ENCODE measurements at places on chromosomes 16 and 17.

GRCh38 chr17:5234645-5235576 lies at the start of gene SCIMP:
Gene SCIMP (minus strand): TSS chr17:5234860. CDS start chr17:5234755, 105 bp downstream.
- no peak for DNase-seq

- DNase-seq = no peak
Observed at GRCh38 chr16:79645701-79646100, 45.2 kb upstream of the MAF start.

DNA sequence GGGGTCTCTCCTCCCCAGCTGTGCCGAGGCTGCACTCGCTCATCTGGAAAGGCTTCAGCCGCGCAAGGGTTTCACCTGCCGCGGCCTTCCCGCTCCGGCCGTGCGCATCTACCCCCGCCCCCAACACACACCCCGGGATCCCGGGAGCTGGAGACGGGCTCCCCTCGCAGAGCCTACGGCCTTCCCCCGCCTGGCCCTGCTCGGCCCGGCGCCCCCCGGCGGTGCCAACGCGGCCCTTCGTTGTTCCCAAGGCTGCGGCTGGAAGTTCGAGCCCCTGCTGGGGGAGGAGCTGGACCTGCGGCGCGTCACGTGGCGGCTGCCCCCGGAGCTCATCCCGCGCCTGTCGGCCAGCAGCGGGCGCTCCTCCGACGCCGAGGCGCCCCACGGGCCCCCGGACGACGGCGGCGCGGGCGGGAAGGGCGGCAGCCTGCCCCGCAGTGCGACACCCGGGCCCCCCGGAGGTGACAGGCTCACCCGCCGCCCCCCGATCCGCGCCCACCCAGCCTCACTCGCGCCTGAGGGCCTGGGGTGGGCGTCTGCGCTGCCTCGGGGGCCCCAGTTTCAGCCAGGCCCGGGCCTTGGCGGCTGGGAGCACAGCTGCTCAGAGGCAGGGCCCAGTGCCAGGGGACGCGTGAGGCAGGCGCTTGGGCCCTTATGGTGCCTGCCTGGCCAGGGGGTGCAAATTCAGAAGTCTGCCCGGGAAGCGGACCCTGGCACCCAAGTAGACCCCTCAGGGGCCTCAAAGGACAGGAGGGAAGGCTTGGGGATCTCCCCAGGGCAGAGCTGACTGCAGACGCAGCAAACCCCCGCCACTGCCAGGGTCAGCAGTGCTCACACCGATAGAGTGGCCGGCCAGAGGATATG lies 11.2 kb downstream of the GALK1 start:
- DNase-seq = peak; percentile 60

GRCh38 chr16:59163371-59164055 lies 429.4 kb upstream of the GOT2 start:
- no peak for DNase-seq

DNA sequence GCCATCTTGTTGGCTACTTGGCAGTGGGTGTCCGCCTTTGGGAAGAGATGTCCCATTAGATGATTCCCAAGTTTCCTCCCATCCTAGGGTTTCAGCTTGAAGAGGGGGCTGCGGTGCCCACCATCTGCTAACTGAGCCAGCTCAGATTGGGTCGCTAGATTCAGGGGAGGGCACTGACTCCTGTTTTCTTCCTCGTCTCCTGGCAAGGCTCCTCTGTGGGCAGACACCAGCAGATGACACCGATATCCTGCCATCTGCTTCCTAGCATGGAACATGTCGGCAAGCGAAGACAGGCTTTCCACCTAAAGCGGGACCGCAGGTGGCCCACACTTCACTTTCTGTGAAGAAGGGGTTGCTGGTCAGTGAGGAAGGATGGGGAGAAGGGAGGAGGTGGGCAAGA lies 27.3 kb downstream of the C17orf75 start:
- DNase-seq = no peak

- peak; percentile 20 for DNase-seq
Observed at GRCh38 chr17:8326511-8327302, 12.9 kb upstream of the ODF4 start.

- DNase-seq = no peak
Observed at GRCh38 chr16:24759006-24759405, 29.6 kb downstream of the TNRC6A start.

DNA sequence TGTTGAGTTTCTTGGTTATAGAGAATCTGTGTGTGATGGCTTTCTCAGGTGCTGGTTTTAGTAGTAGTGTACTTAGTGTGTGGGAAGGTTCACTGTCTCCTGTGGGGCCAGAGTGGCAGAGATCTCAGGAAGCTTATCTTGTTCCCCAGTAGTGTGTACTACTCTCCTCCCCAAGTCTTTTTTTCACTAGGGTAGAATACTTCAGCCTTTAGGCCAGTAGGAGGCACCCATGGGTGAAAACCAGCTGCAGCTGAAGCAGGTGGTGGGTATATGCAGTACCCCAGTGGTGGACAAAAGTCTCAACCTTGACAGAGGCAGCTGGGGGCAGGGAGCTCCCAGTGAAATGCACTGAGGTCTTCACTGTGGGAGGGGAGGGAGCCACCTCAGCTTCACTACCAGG lies 109.9 kb downstream of the PHKB start:
- DNase-seq = no peak

GRCh38 chr17:80817321-80817845 lies 174.3 kb upstream of the CHMP6 start:
- no peak for DNase-seq

- no peak for DNase-seq
Observed at GRCh38 chr17:70446446-70446845, 277.1 kb downstream of the KCNJ2 start.

- DNase-seq = no peak
Observed at GRCh38 chr17:45290269-45290765, 26.5 kb downstream of the MAP3K14 start.

DNA sequence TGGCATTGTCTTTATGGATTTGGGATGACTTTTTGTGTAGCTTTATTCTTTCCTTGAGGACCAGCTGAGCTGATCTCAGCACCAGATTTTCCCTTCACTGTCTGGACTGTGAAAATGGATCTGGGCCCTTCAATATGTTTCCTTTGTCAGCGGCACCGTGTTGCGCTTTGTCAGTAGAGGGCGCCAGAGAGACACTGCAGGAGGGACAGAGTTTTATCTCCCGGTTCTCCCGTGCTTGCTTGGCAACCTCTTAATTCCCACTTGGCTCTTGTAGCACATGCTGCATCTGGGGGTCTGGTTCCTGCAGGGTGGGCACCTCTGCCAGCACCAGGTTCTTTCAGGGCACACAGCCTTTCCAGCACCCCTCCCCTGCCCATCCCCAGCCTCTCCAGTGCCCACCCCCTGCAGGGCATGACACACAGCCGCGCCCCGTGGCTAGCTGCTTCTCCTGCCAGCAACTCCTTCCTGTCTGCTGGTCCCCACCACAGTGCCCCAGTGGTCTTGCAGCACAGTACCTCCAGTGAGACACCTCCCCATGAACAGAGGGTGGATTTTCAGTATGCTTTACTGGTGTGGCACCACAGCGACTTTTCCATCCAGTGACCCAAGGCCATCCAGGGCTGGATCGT lies 19.6 kb downstream of the OR1D5 start:
- no peak for DNase-seq

GRCh38 chr16:76910931-76911330 lies 280.1 kb upstream of the MON1B start:
- DNase-seq = no peak

GRCh38 chr16:86914876-86915717 lies 336.7 kb downstream of the FOXL1 start:
- no peak for DNase-seq

DNA sequence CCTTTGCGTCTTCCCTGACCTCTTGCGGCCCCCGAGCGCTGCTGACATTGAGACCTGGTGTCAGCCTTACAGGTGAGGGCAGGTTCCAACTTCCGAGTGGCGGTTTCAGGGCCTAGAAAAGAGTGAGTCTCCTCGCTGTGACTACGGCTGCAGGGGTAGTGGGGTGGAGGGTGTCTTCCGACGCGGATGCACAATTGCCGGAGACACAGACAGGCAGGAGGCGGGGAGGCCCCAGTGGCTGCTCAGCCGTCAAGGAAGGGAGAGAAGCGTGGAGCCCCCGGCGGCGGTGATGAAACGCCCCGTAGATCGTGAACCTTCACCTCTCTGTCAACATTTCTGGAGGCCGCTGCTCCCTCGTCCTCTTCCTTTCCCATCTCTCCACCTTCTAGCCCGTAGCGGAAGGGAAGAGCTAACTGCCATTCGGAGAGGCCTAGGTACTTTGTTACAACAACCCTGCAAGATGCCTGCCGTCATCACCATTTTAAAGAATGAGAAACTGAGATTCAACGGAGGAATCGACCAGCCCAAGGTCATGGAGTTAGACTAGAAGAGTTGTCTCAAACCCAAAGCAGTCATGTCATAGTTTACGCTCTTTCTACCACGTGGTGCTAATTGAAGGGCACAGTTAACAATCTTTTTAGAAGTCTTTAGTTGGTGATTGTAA lies 485 bp downstream of the DNAJA3 start:
- no peak for DNase-seq

DNA sequence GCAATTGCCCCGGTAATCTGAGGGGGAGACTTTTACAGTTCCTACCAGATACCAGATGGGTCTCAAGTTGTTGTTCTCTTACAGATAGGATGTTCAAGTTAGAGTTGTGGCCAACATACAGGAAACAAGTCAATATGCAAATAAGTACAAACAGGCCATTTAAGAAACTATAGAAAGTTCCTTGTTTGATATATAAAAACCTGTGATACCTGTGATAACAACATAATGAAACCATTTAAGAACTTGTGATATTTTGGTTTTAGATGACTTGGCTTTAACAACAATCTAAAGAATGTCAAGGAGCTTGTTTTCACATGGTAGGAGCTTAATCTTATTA lies 16.8 kb downstream of the CDR2 start:
- DNase-seq = no peak

DNA sequence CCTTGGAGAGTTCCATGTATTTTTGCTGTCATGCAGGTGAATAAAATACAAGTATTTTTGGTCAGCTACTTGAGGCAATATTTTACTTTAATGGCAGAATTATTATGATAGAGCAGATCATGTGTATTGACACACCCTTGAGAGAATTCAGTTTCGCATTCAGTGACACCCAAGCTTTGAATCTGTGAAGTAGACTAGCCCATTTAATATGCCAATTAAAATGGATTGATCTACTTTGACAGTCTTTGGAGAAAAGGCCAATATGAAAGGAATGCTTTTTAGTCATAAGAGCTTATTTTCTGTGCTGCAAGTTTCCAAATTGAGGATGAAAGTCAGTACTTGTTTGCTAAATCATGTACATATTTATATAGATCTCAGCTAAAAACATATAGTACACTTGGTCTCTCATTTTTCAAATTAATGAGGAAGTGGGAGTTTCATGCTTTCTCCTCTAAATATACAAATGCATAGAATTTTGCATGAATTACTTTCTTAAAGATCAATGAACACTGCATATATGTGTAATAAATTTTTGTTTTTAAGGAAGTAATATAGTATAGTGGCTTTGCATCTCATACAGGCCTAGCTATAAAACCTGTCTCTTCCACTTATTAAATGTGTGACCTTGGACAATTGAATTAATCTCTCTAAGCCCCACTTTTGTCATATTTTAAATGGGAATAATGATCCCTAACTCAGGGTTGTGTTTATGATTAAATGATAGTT lies 161.5 kb downstream of the PHKB start:
- DNase-seq = no peak

GRCh38 chr17:33974276-33974675 lies 280.8 kb upstream of the CCL2 start:
- DNase-seq = no peak

- no peak for DNase-seq
Observed at GRCh38 chr17:27635275-27635823, 4.4 kb downstream of the LGALS9 start.

DNA sequence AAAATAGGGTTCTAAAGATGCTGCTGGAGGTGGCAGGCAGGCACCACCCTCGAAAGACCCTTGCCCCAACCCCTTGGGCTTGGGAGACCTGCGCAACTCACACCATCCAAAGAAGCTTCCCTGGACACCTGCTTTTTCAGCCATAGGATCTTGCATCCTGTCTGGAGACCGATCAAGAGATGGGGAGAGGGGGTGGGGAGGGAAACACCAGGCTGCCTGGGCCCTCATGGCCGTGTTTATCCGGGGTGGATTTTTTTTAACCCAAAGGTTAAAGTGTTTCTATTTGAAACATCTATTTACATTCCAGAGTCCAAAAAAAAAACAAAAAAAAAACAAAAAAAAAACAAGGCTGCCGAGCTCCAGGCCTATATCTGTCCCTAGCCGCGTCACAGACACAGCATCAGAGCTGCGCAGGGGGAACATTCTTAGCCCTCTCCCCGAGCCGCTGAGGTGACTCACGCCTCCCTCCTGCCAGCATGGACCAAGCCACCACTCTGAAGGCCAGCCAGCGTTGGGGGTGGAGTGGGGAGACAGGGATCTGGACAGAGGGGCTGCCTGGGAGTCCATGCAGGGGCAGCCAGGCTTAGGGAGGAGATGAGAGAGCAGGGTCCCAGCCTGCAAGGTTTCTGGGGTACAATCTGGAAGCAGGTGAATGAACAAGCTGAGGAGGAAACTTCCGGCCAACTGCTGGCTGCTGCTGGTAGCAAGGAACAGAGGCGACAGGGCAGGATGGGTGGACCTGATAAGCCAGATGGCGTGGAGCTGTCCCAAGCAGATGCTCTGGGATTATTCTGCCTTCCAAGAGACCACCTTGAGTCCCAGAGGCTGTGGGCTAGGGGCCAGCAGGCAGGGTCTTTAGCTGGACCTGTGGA lies 14.8 kb downstream of the HDAC5 start:
- DNase-seq = no peak

DNA sequence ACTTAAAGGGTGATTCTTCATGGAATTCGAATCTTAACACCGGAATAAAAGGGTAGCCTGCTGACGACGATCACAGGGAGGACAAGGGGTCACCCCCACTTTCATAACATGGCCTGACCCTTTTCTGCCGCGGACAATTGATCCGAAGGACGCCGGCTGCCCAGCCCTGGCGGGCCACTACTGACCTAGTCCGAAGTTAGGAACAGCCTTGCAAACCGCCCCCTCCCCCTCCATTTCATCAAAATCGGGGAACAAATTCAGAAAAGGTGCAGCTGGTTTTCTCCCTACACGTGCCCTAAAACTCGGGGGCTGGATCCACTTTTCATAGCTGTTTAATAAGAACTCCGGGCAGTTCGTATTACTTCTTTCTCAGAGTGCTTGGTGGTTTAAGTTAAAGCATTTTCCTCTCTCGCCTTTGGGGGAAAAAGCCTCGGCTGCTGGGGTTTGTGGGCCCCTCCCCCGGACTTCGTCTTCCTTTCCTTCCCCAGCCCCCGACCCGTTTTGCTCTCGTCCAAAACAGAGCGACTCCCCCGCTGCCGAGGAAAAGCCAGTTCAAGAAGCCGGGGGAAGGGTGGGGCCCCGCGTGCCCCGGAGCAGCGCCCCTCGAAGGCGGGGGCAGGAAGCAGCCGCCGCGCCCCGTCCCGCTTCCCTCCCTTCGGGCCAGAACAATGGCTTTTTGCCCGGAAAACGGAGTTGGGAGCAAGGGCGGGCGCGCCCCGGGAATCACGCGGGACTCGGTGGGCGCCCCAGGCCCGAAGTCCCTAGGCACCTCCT lies 641 bp upstream of the CBX2 start:
- DNase-seq = no peak

- no peak for DNase-seq
Observed at GRCh38 chr17:59815965-59816364, 76.8 kb downstream of the TUBD1 start.
